ENCODE measurements at places on chromosomes 1 and 21.

DNA sequence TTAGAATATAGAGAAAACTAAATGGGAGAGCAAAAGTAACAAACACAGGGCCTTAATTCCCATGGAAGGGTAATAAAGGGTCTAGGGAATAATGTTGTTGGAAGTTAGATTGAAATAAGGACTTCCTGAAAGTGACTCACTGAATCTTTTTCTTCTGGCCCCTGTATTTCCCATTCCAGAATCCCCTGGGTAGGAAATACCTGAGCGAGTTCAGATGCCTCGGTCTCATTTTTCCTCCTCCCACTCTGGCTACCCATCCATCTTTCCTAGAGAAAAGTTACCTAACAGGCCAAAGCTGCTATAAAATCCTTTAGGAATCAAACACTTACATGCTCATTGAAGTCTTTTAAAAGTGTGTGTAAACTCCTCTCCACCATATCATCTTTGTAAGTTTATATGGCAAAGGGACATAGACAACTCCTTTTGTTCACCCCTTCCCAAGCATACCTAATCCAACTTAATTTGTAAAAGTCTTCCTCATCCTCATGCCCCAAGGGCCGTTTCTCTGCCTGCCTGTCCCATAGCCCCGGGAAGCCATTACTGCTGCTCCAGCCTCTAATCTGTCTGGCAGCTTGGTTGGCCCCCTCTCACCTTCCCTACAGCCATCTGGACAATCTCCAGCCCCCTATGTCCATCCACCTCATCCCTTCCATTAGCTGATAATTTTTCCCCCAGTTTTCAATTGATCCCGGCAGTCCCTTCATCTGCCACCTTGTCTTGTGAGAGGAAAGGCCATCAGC lies 3.3 kb upstream of the MEF2D start:
- DNase-seq = no peak

- DNase-seq = no peak
These were observed 154.4 kb downstream of the PTPRU start for GRCh38 chr1:29390491-29391361.

DNA sequence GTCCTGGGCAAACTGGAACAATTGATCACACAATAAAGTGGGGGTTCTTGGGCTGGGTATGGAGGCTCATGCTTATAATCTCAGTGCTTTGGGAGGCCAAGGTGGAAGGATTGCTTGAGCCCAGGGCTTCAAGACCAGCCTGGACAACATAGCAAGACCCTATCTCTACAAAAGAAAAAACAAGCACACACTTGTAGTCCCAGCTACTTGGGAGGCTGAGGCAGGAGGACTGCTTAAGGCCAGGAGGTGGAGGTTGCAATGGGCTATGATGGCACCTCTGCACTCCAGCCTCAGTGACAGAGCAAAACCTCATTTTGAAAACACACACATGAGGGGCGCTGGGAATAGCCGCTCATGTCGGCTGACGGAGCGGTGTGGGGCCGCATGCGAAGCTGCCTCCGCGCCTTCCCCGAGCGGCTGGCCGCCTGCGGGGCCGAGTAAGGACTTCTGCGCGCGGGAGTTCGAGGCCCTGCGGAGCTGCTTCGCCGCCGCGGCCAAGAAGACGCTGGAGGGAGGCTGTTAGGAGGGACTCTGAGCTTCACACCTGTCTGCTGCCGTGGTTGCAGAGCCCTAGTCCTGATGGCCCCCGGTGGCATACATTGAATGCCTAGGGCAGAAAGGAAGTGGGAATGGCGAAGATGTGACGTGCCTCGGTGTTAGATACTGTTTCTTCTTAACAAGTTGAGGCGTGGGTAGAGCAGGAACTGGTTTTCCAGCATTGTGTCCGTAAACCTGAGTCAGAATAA lies 59.5 kb downstream of the ACBD3 start:
- DNase-seq = no peak

- no peak for DNase-seq
These were observed 86.6 kb upstream of the DPH5 start for GRCh38 chr1:101112051-101112780.

DNA sequence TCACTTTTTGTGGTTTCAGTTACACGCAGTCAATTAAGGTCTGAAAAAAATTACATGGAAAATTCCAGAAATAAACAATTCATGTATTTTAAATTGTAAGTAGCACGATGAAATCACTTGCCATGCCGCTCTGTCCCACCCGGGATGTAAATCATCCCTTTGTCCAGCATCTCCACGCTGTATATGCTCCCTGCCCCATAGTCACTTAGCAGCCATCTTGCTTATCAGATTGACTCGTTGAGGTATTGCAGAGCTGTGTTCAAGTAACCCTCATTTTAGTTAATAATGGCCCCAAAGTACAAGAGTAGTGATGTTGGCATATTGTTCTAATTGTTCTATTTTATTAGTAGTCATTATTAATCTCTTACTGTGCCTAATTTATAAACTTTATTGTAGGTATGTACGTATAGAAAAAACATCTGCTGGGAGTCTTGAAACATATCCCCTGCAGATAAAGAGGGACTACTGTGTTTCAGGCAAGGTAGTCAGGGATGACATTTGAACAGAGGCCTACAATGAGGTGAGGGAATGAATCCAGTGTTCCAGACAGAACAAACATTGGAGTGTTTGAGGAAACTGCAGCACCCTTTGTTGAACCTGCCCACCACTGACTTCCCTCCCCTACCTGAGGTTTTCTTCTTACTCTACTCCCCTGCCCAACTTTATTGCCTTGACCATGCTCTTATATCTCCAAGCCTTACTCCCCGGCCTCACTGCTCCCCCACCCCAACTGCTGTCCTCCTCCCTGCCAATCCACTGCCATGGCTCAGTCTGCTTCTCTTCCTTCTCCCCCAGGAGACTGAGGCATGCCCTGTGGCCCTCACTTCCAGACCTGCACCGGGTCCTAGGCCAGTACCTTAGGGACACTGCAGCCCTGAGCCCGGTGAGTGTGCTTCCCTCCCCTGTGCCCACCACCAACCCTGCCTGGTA lies 7.1 kb upstream of the CDC20 start:
- no peak for DNase-seq

DNA sequence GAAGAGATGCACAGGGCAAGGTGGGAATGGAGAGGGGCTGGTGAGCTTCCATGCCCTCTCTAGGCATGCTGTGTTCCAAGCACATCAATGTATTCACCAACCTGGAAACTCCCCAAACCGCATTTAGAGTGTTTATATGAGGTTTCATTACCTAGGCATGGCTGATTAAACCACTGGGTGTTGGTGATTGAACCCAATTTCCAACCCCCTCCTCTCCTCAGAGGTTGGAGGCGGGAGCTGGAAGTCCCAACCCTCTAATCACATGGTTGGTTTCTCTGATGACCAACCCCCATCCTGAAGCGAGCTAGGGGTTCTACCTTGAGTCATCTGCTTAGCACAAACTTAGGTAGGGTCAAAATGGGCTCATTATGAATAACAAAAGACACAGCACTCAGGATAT lies 3.0 kb upstream of the PPIE start:
- DNase-seq = no peak

- no peak for DNase-seq
These were observed 91.9 kb downstream of the URB2 start for GRCh38 chr1:229717786-229718576.

DNA sequence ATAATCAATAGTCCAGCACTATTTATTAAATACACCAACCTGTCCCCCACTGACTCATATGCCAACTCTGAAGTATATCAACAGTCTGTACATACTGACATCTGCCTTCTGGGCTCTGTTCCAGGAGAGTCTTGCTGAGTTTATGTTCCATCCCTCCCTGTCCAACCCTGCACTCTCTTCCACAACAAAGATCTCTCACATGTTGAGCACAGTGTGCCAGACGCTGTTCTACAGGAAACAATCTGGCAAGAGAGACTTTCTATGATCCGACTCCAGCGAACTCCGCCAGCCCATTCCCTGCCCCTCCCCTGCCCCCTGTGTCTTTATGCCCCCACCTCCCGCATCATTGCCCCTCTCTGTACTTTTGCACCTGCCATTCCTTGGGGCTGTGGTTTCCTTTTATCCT lies 3.4 kb downstream of the LACTBL1 start:
- no peak for DNase-seq

- DNase-seq = no peak
These were observed 30.8 kb downstream of the ST6GALNAC3 start for GRCh38 chr1:76105372-76105771.

- DNase-seq = no peak
These were observed 199.2 kb downstream of the S1PR1 start for GRCh38 chr1:101435831-101436511.

GRCh38 chr1:155322571-155322952 lies 1.9 kb downstream of the RUSC1 start:
- DNase-seq = no peak

DNA sequence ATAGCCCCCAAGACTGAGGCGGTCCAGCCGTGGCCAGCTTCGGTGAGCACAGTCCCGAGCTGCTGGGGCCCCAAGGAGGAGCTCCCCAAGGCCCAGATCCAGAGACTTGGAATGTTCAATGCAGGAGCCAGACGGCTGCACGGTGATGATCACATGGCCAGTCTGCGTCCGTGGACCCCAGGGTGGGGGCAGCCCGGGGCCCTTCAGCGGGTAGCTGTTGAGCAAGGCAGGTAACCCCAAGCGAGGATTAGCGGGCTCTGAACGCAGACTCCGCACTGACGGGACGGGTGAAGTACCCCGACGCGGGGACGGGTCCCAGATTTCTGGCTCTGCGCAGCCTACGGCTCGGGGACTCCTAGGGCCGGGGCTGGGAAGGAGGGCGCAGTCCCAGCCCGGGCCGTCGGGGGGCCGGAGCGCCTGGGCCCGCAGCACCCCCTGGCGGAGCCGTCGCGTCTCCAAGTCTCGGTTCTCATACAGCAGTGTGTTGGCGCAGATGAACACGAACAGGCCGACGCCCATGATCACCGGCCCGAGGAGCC lies 2.7 kb downstream of the TMEM200B start:
- DNase-seq = peak; percentile 75

GRCh38 chr1:42043182-42043581 lies 110.0 kb upstream of the GUCA2B start:
- DNase-seq = no peak

DNA sequence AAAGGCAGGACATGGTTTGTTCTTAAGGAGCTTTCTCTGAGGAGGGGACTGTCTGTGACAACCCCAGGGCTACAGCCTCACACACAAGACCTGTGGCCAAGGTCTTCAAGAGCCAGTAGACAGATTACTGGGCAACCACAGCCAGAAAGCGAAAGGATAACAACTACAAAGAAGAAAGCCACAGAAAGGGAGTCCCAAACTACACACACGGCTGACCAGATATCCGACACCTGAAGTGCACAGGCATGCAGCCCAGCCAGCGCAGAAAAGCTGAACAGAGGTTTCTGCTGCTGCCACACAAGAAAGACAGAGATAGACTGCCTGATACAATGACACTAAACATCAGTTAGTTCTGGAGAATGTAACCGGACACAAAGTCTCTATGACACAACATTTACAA lies 21.4 kb upstream of the NADK start:
- no peak for DNase-seq

GRCh38 chr21:33234635-33235520 lies 5.1 kb downstream of the IFNAR2 start:
- DNase-seq = no peak

- no peak for DNase-seq
These were observed 3.1 kb upstream of the ACP6 start for GRCh38 chr1:147673406-147673805.

DNA sequence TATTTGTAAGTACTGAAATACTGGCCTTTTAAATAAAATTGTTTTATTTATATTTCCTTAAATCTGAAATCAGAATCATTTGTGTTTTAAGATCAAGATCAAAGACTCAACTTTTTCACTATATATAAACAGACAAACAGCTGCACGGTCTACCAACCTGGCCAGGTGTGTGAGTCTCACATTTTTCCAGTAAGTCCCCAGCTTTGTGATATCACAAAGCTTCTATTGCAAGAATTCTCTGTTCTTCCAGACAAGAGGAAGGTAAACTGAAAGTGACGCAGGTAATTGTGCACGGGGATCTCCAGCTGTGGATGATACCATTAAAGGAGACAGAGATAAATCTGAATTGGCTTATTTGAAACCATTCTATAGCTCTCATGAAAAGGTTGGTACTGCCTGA lies 41.2 kb upstream of the CYP2J2 start:
- no peak for DNase-seq

GRCh38 chr1:20229171-20229570 lies 42.9 kb upstream of the PLA2G2C start:
- DNase-seq = no peak

- DNase-seq = peak; percentile 34
These were observed 15.2 kb upstream of the PGBD2 start for GRCh38 chr1:248890549-248891498.

DNA sequence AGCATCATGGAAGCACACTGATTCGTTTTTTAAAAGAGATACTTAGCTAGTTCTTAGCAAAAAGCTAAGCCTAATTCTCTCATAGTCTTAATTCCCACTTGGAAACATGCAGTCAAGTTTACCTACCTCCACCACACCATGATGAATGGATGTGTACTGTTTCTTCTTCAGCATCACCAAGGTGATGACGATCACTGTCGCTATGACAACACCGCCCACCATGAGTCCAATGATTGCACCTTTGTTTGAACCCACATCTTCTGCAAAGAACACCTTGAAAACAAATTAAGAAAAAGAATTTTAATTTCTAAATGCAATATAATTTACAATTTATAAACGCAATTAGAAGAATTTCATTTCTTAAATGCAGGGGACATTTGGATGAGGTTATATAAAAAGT lies 156.8 kb downstream of the GABPA start:
- no peak for DNase-seq

DNA sequence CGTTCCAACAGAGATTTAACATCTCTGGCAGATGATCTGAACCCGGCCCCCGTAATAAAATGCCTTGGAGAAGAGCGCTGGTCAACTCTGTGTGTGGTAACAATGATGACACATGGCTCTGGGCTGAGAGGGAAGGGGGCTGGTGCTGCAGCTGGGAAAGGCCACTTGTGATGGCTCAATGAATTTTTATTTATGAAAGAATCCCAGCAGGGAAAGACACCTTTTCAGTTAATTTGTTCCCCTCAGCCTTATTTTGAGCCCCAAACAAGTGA lies 59.4 kb downstream of the SYT6 start:
- no peak for DNase-seq

DNA sequence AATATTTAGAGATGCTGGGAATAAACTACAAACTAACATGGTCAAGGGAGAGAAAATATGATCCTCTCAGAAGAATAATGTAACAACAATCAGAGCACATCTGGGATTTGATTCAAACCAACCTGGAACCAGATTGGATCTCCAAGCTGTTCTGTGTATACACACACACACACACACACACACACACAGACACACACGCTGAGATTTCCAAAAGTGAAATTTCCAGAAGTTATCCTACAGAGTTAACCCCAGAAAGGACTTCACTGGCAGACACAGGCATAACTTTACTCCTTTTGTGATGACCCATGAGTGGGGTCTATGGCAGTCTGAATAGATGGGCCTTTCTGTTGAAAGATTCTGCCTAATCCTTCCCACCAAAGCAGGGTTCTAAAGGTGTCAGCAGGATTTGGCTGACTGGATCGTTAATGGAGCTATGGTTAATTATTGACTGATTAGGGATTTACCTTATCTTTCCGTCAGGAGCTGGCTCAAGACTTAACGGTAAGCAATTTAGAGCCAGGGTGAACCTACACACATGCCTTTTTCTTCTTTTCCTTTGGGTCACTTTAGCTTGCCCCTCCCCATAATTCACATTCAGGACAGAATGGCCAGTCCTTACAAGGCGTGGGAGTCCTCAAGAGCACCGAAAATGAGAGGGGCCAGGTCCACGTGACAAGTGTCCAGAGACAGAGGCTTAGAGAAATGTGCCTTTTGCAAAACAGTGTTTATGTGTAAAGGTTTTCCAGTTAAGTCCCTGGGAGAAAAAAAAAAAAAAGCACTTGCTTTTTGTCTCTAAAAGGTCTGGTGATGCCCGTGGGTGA lies 10.9 kb upstream of the PROX1 start:
- no peak for DNase-seq
